ENCODE measurements at places on chromosomes 12 and 14. TPM values are rescaled to one million over a fixed set of nuclear protein-coding genes. Genes with fewer than 3 reads are reported as not detected.

MYF6 gene
- total RNA-seq: not detected

ACOT4 gene
- total RNA-seq: 0.68 TPM

TSHR gene
- total RNA-seq: not detected

TAMALIN gene
- total RNA-seq: 11.7 TPM
